H1 (cell line): ENCODE measurements at places on chromosomes 5 and 9.

- no peak overlapping the region for H3K27ac ChIP-seq
- no peaks in the 10 kb centered on the region for H3K36me3 ChIP-seq
- H3K4me3 ChIP-seq, result no peak overlapping the region
- no peaks in the 10 kb centered on the region for H3K27me3 ChIP-seq
These were observed 15.1 kb upstream of the EPB41L4B start for GRCh38 chr9:109335929-109336328.

DNA sequence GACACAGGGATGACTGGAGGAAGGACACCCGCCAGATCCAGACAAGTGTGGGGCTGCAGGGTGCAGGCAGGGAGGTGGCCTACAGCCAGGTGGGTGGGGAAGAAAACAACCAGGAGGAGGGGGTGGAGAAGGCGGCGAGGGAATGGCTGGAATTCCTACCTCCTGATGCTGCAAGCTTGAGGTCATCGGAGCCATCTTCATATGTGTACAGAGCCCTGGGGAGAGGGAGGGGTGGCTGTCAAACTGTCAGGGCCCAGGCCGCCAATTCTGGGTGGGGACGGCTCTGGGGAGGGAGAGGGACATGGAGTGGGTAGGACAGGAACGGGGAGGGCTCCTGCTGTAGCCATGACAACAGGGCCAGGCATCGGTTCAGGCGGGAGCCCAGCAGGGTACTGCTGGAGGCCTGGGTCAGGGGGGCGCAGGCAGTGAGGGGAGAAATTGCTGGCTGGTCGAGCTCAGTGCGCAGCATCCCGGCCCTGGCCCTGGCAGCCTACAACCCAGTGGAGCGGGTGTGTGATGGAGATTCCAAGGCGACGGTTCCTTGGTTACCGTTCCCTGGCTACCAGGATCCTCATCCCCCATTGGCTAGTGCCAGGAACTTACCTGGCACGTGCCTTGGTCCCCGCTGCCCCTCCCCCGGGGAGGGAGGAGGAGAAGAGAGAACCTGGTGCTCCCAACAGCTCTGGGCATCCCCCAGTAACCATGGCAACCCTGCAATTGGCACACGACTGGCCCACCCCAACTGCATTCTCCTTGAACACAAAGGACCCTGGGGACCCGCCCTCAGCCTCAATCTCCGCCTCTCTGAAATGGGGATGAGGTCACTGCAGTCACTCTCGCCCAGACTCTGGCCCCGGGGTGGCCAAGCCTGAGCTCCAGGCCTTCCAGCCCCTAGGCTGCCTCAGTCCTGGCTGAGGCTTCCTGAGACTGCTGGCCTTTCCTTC, 4.5 kb downstream of the DBN1 start:
- peak; percentile 75 for DNase-seq
- H3K27me3 ChIP-seq, result no peaks in the 10 kb centered on the region
- H3K4me3 ChIP-seq, result no peak overlapping the region
- H3K4me1 ChIP-seq, result peaks cover 30% of the 10 kb centered on the region

- H3K27ac ChIP-seq, result no peak overlapping the region
- no peaks in the 10 kb centered on the region for H3K36me3 ChIP-seq
- H3K4me3 ChIP-seq, result no peak overlapping the region
- H3K27me3 ChIP-seq, result no peaks in the 10 kb centered on the region
These were observed 97.9 kb upstream of the SH3GL2 start for GRCh38 chr9:17480966-17481365.

DNA sequence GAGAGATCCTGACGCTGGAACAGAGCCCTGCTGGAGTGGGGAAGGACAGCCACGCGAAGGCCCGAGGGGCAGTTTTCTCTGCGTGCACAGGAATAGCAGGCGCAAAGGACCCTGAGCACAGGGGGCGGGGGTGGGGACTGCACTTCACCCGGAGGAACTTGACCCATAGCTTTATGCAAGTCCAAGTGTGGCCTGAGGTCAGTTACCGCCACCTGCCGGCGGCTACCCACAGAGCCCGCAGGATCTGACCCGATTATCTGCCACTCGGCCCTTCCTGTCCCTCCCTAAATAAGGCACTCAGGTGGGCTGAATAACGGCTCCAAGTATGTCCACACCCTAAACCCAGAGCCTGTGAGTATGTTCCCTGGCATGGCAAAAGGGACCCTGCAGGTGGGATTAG, 65.4 kb upstream of the FCN1 start:
- H3K36me3 ChIP-seq, result no peaks in the 10 kb centered on the region
- no peak overlapping the region for H3K27ac ChIP-seq
- H3K4me3 ChIP-seq, result no peak overlapping the region
- H3K4me1 ChIP-seq, result peaks cover 6% of the 10 kb centered on the region
- no peaks in the 10 kb centered on the region for H3K27me3 ChIP-seq

- no peak for DNase-seq
- H3K4me1 ChIP-seq, result no peaks in the 10 kb centered on the region
- no peak overlapping the region for H3K27ac ChIP-seq
- no peaks in the 10 kb centered on the region for H3K36me3 ChIP-seq
- H3K27me3 ChIP-seq, result no peaks in the 10 kb centered on the region
These were observed 300.0 kb downstream of the KIF4B start for GRCh38 chr5:155313518-155313917.

DNA sequence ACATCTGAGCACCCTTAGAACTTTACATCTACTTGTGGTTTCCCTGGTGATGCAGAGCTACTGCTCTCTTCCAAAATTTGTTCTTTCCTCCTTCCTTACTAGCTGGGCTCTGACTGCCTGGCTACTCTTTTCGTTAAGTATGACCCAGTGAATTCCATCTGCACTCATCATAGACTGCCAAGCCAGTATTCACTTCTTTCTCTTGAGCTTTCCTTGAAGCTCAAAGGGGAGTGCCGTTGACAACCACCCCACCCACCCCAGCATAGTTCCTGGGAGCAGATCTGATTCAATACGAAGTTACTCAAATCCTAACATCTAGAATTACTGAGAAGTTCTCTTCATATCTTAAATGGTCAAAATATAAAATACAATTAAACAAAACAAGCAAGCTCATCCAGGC, 190.5 kb downstream of the ADAMTS12 start:
- no peaks in the 10 kb centered on the region for H3K27me3 ChIP-seq
- H3K27ac ChIP-seq, result no peak overlapping the region
- H3K36me3 ChIP-seq, result no peaks in the 10 kb centered on the region
- no peak overlapping the region for H3K4me3 ChIP-seq

DNA sequence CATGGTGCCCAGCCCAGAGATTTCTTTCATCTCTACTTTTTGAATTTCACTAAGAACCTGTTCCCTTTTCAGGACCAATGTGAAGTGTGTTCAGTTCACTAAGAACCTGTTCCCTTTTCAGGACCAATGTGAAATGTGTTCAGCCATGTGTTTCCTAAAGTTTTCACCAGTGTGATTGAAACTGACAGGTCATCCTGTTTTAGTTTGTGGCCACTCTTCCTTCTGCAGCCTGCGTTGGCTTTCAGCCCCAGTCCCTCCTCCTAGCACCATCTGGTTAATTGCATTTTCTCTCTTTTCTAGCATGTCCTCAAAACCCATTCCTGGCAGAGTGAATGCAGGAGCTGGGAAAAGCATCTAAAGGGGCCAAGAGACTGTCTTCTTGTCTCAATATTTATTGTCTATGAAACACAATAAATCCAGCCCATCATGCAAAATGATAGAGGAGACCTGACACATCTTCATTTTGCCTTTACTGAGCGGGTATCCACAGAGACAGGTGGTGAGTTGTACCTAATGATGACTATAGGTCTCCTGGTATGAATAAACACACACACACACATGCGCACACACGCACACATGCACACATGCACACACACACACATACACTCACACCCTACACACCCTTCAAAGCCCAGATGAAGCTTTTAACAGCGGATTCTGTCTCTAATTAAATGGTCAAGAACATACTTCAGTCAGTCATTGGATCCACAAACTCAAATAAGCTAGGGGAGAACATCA, 6.1 kb upstream of the PANK3 start:
- no peaks in the 10 kb centered on the region for H3K27me3 ChIP-seq
- DNase-seq, result no peak
- peaks cover under 1% of the 10 kb centered on the region; the same call in 1 of the 2 replicates for H3K4me1 ChIP-seq

GRCh38 chr9:16370647-16371046, 499.8 kb downstream of the BNC2 start:
- H3K27ac ChIP-seq, result no peak overlapping the region
- H3K4me3 ChIP-seq, result no peak overlapping the region
- no peaks in the 10 kb centered on the region for H3K27me3 ChIP-seq
- DNase-seq, result no peak
- no peaks in the 10 kb centered on the region for H3K36me3 ChIP-seq

DNA sequence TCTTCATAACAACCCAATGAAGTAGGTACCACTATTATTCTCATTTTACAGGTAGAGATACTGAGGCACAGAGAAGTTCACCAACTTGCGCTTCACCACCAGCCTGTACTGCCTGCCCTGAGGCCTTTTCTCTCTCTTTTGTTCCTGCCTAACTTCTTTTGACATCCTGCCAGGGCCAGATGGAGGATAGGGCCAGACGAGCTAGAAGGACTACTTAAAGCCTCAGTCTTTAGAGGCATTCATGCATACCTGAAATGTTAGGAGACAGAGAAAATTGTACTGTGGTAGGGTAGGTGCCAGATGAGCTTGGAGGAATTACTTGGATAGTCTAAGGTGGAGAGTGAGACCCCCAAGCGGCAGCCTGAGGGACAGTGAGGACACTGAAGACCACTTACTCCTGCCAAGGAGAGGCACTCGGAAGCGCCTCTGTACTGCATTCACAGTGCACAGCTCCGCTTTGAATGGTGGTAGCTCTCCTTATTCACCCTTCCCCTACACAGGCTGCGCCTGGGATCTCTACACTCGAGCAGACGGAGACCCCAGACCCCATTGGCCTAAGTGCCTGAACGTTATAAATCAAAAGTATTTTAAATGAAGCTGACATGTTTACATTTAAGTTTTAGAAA, 6.2 kb upstream of the ORM1 start:
- no peak overlapping the region for H3K4me3 ChIP-seq
- H3K36me3 ChIP-seq, result no peaks in the 10 kb centered on the region
- no peaks in the 10 kb centered on the region for H3K4me1 ChIP-seq
- DNase-seq, result no peak

- no peak for DNase-seq
- no peaks in the 10 kb centered on the region for H3K36me3 ChIP-seq
- no peaks in the 10 kb centered on the region for H3K27me3 ChIP-seq
- H3K27ac ChIP-seq, result no peak overlapping the region
- no peak overlapping the region for H3K4me3 ChIP-seq
These were observed 143.5 kb upstream of the C6 start for GRCh38 chr5:41356786-41357185.
